Renal cortex interstitium (tissue), 15 donors: ENCODE measurements at places on chromosomes 1 and 21. TPM values are rescaled to one million over a fixed set of nuclear protein-coding genes. Genes with fewer than 3 reads are reported as not detected.

- no peak for DNase-seq
These were observed 1.3 kb upstream of the UBE2J2 start for GRCh38 chr1:1274931-1275431.

DNA sequence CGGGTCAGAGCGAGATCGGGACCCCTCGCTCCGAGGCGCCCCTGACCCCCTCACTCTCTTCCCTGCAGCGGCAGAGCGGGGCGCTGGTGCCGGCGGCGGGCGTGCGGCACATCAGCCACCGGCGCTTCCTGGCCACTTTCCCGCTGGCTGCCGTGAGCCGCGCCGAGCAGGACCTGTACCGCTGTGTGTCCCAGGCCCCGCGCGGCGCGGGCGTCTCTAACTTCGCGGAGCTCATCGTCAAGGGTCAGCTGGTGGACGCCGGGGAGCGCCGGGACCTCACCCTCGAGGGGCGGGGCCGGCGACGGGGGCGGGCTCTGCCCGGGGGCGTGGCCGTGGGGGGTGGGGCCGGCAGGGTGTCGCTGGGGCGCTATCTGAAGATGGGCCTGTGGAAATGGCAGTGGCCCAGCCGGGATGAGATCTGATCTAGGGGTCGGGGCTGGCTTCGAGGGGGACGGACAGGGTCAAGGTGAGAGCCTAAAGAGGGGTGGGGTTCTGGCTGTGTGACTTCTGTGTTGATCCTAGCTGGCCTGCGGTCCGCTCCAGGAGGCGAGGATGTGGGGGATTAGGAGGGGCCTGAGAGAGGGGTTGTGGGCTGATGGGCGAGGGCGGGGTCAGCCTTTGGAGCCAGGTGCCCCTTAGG is 23.6 kb downstream of the PTPRU start:
- no peak for DNase-seq

The GNAT2 gene
- polyA plus RNA-seq, result not detected

The BGLAP gene
- 2.3 TPM for polyA plus RNA-seq

DNA sequence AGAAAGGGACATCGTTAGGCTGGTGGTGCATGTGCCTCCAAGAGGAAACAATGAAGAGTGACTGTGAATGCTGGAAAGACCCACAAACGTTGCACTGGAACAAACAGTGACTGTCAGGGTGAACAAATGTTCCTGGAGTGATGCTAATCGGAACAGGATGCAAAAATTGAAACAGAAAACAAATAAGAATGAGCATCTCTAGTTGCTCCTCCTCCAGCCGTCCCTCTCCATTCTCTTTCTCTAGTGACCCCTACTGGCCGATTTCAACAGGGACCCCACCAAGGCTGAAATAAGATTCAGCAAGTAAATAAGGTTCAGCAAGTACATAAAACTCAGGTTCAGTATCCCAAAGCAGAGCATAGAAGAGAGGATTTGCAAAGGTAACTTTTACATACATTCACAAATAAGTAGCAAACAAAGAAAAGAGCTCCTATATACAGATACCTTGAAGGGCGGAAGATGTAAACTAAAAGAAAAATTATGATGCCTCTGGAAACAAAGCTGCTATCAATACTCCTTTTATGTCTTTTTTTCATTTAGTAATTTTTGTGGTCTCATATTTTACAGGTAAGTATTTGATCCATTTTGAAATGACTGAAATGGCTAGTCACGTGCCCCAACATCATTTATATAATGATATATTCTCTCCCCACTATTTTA is 836.1 kb upstream of the ADAMTS5 start:
- DNase-seq, result no peak

The CRYZ gene
- polyA plus RNA-seq, result 146 TPM

DNA sequence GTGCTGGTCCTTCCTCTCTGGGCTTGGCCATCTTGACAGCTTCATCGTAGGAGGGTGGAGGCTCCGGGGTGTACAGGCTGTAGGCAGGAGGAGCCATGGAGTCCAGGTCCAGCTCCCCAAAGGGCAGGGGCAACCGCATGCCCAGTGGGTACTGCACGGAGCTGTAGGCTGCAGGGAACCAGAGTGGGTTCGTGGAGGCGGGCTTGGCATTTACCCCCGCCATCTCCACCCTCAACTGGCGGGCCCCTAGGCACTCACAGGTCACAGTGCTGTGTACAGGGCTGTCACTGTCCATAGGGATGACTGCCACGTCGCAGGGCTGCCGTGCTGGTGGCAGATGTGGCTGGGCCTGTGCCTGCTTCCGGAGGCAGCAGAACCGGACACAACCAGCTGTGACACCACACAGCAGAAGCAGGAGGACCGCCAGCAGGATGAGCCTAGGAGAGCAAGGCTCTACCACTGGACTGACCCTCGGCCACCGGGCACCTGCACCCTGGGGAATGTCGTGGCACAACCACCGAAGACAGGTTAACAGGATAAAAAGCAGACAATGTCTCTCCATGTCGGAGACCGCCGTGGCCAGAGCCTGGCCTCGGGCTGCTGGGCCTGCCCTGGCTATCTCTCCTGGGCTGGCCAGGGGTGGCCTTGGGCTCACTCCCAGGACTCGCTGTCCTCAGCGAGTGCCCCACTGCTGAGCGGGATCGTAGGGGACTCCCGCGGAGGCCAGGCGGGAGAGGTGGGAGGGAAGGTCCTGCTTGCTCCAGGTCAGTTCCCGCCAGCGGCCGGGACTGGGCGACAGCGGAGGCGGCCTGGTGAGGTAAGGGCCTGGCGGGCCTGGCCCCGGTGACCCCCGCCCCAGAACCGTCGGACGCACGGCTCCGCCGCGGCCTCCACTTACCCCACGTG is 831 bp downstream of the TMEM52 start:
- no peak for DNase-seq

- DNase-seq, result no peak
These were observed 136.6 kb upstream of the IVNS1ABP start for GRCh38 chr1:185453496-185454192.

DNA sequence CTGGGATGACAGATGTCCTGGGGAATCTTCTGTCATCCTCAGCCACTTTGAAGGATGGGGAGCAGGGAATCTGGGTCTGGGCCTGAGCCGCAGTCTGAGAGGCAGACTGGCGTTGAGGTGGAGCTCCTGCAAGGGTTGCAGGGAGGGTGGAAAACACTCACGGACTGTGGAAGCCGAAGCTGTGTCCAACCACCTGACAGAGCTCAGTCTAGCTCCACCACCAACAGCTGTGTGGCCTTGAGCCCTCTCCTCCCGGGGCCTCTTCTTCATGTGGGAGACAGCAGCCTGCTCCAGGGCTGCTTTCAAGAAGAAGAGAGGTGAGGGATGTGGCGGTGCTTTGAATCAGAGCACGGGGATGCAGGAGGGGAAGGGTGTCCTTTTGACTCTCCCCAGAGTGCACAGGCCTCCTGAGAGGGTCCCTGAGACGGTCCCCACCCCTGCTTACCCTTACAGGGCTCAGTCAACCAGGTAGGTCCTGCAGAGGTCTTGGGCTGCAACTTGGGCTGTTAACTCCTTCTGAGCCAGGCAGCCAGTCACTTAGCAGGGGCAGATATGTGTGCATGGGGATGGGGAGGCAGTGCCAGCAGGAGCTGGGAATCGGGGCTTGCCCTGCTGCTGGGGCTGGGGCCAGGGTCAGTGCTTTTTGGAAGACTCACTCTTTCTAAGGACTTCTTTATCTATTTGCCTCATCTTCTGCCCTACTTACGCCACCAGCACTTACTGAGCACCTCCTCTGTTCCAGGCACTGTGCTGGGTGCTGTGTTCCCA is 216.3 kb downstream of the PTPRU start:
- no peak for DNase-seq

The LCE3D gene
- polyA plus RNA-seq, result not detected

The TMIGD3 gene
- 1.7 TPM for polyA plus RNA-seq

- no peak for DNase-seq
These were observed 47.7 kb downstream of the UTP25 start for GRCh38 chr1:209875515-209875914.

GRCh38 chr1:79197421-79197820 is 190.9 kb upstream of the ADGRL4 start:
- no peak for DNase-seq

The IVL gene
- polyA plus RNA-seq, result 0.09 TPM

GRCh38 chr1:175906370-175906769 is 163.0 kb upstream of the TNR start:
- no peak for DNase-seq

DNA sequence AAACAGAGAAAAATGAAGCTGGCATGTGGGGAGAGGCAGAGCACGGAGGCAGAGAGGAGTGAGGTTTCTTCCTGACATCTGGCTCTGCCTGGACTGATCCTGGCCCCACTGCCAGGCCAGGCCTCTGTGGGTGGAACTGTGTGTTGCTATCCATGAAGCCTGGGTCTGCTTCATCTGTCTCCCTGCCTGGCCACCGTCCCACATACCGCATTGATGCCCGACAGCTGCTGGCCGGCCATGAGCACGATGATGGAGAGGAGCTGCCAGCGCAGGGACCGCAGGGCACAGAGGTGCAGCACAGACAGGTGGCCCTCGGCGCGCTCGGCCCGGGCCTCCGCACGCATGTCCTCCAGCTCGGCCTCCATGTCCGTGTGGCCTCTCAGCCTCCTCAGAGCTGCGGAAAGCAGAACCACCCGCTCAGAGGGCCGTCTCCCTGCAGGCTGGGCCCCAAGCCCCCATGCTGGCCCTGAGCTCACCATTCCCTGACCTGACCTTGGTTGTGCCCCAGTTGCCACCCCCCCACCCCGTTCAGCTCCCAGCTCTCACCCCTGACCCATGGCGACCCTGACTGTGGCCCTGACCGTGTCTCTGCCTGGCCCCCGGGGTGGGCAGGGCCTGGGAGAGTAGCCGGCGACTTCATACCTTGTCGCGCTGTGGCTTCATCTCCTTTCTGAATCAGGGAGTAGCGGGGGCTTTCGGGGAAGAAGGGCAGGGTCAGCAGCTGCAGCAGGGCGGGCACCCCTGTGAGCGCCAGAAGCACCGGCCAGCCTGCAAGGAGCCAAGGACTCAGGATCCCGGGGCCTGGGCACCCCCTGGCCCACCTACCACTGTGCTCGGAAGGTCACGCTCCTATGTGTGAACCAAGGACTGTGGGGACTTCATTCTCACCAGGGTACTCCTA is 11.5 kb downstream of the SLC2A7 start:
- DNase-seq, result no peak

DNA sequence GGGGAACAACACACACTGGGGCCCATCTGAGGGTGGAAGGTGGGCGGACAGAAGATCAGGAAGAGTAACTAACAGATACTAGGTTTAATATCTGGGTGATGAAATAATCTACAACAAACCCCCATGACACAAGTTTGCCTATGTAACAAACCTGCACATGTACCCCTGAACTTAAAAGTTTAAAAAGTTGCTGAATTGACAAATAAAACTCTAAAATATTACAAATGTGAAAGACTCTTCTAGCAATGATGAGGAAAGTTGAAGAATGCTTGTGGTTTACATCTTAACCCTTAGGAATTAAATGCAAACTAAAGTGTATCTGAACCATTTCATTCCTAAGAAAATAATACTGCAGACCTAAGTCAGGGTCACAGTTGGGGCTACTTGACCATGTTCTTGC is 525.6 kb upstream of the CAMK1G start:
- DNase-seq, result no peak

The CCDC30 gene
- polyA plus RNA-seq, result 21.0 TPM

- no peak for DNase-seq
These were observed 205.6 kb downstream of the RHOU start for GRCh38 chr1:228940926-228941325.

DNA sequence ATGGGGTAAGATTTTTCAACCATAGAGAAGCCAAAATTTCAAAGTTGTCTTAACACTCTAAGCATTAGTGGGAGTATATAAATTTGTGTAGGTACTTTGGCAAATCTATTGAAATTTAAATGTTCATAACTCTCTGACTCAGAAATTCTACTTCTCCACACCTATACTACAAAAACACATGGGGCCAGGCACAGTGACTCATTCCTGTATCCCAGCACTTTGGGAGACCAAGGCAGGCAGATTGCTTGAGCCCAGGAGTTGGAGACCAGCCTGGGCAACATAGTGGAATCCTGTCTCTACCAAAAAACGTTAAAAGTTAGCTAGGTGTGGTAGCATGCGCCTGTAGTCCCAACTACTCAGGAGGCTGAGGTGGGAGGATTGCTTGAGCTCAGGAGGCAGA is 41.3 kb upstream of the RAVER2 start:
- no peak for DNase-seq

The TPTE gene
- not detected for polyA plus RNA-seq

DNA sequence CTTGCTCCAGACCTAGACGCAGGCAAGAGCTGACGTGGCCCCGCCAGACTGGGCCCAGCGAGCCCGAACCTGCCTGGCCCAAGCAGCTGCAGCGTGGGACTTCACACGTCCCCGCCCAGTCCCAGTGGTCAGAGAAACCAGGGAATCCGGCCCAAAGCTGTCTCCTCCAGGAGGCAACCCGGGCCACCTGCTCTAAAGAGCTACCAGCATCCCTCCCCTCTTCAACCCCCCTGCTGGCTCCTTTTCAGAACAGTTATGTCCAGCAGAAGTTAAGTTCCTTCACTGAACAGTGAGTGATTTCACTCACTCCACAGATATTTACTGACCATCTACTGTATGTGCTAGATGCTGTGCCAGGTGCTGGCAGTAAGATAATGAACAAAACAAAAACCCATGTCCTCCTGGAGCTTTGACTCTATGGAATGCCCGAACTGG is 2.1 kb upstream of the EFNA1 start:
- no peak for DNase-seq

DNA sequence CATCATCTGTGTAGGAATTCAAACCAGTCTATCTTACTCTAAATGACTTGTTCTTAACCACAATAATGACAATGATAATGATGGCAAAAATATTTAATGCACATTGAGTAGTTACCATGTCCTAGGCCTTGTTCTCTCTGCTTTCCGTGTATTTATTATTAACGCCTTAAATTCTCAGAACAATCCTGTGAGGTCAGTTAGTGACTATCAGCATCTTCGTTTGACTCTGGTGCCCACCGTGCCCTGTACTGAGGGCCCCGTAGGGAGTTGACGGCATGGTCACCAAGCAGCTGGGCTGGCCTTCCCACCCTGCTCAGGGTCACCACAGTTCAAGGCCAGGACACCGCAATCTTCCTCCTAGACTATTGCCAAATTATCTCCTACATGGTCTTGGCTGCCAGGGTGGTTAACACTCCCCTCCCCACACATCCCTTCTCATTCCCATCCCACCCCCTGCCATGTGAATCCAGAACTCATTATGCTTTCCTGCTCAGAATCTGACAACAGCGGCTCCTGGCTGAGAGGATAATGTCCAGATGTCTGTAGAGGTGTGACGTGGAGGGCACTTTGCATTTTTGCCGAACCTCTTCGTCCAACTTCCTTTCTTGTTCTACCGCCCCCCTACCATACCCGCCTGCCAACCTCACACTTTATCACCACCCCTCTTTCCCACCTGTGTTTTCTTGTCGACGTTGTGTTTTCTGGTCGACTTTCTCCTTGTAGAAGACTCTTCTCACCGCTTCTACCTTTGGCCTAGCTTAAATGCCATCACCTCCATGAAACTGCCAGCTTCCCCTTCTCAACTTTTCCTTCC is 33.4 kb downstream of the IGFN1 start:
- DNase-seq, result no peak

GRCh38 chr1:202131956-202132821 is 9.5 kb downstream of the GPR37L1 start:
- no peak for DNase-seq

The NEK2 gene
- polyA plus RNA-seq, result 23.6 TPM

The OR2AK2 gene
- not detected for polyA plus RNA-seq

The SYT6 gene
- 1.5 TPM for polyA plus RNA-seq

GRCh38 chr21:46294647-46295176 is 8.6 kb downstream of the YBEY start:
- no peak for DNase-seq

GRCh38 chr1:179231923-179232322 is 2.4 kb upstream of the ABL2 start:
- DNase-seq, result no peak
